ENCODE measurements at places on chromosomes 3 and 15.

- DNase-seq: no peak
Observed at GRCh38 chr3:46395766-46396530, 10.9 kb downstream of the CCR5AS start.

GRCh38 chr3:42052484-42053351 is 38.4 kb upstream of the TRAK1 start:
- no peak for DNase-seq

DNA sequence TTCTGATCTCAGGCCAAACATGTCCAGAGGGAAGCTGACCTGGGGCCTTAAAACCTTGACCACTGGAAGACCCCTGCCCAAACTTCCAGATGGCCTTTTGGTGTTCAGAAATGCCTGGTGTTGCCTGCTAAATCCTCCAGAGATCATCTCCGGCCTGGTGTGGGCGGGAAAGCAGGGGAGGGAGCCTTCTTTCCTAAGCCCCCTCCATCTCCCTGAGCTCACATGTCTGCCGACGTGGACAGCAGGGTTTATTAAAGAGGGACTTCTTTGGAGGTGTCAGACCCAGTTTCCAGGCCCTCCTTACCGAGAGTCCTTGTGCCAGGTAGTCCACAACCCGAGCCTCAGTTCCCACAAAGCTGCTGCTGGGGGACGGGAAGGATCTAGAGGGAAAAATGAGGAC is 55.9 kb upstream of the SLC6A1 start:
- no peak for DNase-seq

DNA sequence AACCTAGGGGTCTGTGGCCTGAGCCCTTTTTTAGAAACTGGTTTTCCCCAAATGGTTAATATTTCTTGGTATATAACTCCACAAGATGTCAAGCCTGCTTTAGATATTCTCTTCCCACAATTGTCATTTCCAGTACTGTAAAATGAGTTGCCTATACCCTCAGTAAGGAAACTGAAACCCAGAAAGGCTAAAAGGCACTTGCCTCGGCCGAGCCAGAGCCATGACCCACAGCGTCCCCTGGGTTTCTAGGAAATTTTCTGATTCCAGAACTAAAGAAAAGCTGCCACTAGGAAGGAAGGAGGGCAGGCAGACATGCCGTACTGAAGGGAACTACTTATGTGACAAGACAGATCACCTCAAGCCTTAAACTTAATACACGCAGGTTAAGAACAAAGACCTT is 59.1 kb downstream of the ATP8B4 start:
- no peak for DNase-seq

DNA sequence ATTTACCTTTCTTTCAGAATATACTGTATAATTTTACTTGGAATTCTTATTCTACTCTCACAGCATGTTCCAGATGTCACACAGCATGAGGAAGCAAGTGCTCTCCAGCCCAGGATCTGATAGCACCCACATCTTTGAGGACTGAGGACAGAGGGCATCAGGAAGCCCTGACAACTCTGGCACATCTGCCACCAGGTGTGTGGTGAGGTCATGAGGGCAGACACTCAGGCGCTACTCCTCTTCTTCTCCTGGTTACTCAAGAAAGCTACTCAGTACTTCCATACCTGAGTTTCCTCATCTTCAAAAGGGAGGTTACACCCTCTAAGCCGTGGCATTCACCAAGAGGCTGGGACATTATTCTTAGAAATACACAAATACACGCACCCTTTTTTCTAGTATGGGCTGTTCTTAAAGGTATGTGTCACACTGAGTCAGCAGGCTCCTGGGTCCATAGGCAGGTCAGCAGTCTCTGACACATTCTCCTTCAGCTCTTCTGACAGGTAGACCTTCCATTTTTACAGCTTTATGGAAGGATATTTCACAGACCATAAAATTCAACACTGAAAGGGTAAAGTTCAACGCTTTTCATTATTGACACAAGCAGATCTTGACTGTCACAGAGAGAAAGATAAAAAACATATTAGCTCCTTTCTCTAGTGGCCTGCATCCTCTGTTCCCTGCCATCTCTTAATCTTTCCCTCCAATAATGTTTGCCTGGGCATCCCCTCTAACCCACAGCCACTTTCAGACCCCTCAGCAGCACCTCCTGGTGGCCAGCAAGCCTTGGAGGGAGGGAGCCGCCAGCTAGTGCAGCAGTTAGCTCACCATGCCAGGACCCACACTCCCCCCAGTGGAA is 103.2 kb upstream of the TJP1 start:
- DNase-seq: peak; percentile 79

DNA sequence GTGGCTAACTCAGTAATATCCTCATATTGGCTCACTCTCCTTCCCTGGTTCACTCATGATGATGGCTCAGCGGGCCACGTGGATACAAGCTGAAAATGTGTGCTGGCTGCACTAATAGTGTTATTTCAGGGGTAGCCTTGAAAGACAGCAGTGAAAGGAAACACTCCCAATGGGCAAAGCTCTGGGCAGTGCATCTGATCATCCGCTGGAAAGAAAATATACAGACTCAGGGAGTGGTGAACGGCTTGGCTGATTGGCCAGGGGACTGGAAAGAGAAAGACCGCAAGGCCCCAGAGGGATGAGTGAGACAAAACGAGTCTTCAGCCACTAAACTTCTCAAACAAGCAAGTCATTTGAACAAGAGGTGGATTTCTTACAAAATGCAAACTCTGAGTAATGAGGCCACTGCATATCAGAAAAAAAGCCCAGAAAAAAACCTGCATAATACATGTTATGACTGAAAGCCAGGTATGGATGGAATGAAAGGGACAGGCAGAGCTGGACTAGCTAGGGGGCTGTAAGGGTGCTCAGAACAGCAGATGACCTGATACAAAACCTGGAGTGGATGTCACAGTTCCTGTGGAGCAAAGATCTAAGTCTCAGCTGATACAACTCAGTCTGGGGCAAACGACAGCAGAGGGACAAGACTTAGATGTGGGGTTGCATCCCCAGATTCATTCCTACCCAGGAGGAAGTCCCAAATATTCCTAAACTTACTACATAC is 33.3 kb downstream of the CMTM6 start:
- DNase-seq: no peak

DNA sequence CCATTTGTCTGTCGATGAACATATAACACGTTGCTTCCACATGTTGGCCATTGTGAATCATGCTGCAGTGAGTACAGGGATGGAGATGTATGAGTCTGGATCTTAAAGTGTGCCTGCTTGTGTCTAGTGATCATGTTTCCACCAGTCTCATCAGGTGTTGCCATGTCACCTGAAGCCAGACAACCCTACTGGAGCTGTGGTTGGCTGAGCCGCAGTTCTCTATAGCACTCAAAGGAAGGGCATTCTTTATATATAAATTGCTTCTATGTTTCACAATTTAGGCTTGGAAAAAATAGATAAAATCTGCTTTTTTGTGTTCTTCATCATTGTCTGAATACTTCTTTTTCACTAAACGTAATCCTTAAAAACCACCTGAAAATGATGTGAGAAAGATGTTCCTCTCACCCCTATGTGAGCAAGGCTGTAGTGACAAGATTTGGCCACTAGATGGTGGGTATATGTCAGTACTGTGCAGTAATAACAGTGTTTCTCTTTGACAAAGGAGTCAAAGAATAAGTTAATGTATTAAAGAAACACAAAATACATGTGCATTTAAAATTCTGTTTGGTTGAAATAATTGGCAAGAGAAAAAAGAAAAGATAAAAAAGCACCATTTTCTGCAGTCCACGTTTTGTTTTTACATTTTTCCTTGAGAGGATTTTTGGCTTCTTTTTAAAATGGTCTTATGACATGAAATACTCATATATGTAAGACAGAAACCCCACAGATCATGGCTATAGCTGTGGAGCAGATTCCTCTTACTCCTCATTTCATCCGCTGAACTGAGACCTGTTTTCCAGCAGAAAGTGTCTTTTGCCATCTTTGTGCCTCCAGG is 394.5 kb upstream of the DPPA4 start:
- no peak for DNase-seq

DNA sequence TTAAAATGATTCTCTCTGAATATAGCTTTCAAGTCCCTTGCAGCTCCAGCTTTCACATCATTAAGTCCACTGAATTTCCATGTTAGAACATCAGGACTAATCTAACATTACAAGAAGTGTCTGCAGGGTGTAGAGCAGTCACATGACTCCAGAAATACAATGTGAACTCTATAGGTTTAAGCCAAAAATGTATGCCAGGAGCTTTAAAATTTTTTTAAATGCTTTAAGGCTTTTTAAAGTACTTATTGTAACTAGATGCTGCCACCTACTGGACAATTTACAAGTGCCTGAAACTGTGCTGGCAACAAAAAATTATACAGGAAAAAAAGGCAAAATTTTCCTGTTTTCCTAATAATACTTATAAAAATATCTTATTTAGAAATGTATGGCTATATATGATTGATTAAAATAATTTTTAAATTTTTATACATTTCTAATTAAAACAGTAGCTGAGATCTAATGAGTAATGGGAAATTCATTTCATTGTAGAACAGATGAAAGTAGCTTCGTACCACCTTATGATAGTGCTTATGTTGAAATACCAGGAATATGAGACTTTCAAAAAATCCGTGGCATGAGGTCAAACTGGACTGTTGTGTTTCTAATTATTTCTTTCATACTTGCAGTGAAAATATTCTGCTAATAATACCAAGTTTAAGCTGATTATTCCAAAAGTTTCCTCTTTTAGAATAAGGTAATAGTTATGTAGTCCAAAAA is 25.7 kb downstream of the FSIP1 start:
- no peak for DNase-seq

DNA sequence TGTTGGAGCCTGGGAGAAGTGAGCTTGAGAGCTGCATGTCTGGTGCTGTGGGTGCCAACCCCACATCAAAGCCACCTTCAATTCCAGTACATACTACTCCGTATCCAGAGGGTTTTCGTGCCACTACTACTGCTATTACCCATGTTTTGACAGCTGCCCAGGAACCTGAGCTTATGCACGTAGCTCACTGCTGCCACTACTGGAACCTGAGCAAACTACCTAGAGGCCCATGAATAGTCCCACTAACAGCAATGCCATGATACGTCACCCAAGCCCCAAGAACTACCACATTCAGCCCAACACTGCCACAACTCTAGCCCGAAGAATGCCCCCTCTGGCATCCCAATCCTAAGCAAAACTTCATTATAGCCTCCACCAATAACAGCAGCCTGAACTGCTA is 215.2 kb upstream of the BCHE start:
- DNase-seq: no peak

GRCh38 chr15:77107531-77108355 is 36.8 kb upstream of the TSPAN3 start:
- peak; percentile 38 for DNase-seq

DNA sequence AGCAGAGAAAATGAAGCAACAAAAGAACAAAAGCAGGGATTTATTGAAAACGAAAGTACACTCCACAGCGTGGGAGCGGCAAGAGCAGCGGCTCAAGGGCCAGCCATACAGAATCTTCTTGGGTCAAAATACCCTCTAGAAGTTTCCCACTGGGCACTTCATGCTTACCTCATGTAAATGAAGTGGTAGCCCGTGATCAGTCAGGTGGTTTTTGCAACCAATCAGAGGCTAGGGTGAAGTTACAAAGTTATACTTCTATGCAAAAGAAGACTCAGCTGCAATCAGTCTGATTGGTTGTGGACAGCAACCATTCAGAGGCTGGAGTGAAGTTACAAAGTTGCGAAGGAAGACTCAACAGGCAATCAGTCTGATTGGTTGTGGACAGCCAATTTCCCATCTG is 37.8 kb upstream of the TRH start:
- DNase-seq: no peak

DNA sequence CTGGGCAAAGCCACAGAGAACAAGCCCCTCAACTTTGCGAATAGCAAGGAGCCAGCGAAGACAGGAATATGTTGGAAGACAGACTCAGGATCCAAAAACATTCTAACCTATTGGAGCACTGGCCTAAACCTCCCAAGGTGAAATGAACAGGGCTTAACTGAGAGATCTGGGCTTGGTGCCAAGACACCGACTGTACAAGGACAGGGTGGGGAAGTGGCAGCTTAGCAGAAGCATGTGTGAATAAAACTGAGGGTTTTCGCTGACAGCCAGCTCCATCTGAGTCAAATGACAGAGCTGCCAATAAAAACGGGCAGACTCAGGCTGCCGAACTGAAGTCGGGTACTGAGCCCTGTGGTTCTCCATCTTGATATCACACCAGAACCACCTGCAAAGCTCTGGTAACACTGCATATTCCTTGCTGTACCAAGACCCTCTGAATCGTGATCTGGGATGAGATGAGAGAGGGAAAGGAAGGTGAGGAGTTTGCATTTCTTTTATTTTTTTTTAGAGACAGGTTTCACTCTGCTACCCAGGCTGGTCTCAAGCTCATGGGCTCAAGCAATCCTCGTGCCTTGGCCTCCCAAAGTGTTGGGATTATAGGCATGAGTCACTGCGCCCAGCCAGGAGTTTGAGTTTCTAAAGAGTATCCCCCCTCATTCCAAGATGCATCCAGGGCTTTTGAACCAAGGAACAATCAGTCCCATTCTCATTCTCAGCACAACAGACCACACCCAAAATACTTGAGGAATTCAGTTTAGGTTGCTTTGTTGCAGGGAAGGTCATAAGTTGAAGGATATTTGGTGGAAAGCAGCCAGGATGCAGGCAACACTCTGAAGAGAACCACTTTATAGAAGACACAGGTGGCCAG is 6.0 kb upstream of the PLCB2 start:
- DNase-seq: no peak

- no peak for DNase-seq
Observed at GRCh38 chr3:119637679-119638477, 22.5 kb downstream of the POPDC2 start.

GRCh38 chr3:135140591-135140990 is 345.5 kb downstream of the EPHB1 start:
- no peak for DNase-seq

DNA sequence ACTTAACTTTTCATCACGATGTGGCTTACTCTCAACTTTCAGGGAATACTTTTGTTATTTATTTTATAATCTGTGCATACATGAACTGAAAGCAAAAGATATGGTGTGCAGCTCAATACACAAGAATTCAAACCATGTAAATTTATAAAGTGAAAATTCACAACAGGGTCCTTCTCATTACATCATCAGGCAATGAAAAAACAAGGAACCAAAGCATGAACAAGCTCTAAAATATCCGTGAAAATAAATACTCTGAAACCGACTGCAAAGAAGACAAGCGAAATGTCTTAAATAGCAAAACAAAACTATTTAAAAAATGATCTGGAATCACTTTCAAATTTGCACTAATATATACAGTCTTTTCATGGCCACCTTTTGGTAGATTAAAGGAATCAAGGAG is 28.9 kb downstream of the GNB5 start:
- DNase-seq: no peak

- DNase-seq: no peak
Observed at GRCh38 chr15:43529587-43530345, 12.4 kb downstream of the MAP1A start.

DNA sequence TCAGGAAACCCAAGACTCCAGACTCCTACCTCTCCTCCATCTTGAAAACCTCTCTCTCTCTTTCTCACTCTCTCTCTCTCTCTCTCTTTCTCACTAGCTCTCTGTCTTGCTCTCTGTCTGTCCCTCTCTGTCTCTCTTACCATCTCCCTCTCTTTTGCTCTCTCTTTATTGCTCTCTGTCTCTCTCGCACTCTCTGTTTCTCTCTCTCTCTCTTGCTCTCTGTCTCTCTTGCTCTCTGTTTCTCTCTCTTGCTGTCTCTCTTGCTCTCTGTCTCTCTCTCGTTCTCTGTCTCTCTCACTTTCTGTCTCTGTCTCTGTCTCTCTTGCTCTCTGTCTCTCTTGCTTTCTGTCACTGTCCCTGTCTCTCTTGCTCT is 75.0 kb upstream of the NR2E3 start:
- no peak for DNase-seq

- no peak for DNase-seq
Observed at GRCh38 chr3:99624496-99625236, 13.7 kb upstream of the COL8A1 start.

- no peak for DNase-seq
Observed at GRCh38 chr3:60504827-60505457, 746.3 kb downstream of the FHIT start.

Data from H1 (cell line).